Fibroblast of pulmonary artery (primary cell): ENCODE measurements at places on chromosomes 6 and 20.

- no peak for DNase-seq
Observed at GRCh38 chr6:127865108-127865507, 35.8 kb downstream of the THEMIS start.

DNA sequence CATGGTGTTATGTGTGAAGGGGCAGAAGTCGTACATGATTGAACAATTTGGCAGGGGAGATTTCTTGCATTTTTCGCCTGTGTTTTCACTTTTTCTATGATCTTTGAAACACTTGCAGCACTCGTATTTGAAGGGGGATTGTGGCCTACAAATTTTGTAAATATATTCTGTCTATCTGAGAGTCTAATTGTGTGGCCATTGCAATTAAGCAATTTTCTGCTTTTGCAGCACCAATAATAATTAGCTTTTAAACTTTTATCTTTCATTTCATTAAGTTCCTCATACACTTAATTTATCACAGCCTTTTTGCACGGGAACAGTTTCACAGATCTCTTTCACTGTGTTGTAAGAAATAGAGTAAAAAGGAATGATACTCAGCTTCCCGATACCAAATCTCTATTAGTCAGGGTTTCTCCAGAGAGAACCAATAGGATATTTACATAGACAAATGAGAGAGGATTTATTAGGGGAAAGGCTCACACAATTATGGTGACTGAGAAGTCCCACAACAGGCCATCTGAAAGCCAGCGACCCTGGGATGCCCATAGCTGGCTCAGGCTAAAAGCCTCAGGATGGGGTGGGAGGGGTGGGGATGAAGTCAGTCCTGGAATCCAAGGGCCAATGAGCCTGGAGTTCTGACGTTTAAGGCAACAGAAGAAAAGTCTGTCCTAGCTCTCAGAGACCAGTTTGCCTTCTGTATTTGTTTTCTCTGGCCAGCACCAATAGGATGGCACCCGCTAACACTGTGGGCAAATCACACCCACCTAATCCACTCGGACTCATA lies 58.3 kb downstream of the KIF6 start:
- no peak for DNase-seq

DNA sequence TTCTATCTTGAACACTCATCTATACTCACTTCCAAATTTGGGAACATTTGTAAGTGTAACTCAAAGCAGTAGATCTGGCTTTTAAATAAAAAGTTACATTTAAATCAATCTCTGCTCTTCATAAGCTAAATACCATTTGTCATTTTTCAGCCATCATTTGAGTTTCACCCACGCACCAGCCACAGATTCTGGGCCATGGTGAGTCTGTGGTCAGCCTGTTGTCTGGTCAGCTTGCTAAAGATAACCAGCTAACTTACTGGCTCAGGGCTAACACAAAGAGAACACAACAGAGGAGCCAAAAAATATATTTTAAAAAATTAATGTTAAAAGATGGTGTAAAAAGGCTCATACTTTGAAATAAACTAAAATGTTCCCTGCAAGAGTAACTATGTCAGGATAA lies 181.3 kb downstream of the KIF6 start:
- no peak for DNase-seq

- DNase-seq: no peak
Observed at GRCh38 chr20:20318365-20319161, 49.3 kb upstream of the INSM1 start.

- DNase-seq: no peak
Observed at GRCh38 chr6:17839513-17840223, 132.9 kb upstream of the NUP153 start.

- peak; percentile 25 for DNase-seq
Observed at GRCh38 chr6:101803136-101803535, 409.6 kb downstream of the GRIK2 start.

DNA sequence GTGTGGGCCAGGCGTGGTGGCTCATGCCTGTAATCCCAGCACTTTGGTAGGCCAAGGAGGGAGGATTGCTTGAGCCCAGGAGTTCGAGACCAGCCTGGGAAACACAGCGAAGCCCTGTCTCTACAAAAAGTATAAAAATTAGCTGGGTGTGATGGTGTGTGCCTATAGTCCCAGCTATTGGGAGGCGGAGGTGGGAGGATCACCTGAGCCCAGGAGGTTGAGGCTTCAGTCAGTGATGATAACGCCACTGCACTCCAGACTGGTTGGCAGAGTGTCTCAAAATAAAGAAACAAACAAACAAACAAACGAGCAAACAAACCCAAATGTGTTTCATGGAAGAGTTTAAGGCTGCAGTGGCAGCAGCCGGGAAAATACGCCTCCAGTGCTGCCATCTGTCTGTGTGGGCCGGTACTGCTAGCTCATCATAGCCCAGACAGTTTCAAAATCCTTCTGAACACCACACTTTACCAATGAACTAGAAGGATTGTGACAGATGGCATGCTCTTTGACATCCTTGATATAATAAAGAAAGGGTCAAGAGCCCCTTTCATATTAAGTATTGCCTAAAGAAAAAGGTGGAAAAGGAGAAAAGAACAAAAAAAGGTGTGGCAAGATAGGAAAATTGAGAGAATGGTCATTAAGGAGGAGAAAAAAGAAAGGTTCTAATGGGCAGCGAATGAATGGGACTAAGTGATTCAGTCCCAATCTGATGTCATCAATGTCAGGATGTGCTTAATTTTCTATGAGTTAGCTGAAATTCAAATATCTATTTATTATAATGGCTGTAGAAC lies 298.6 kb downstream of the SYNE1 start:
- peak; percentile 59 for DNase-seq

GRCh38 chr20:29741894-29742698 lies 1515.4 kb upstream of the DEFB115 start:
- no peak for DNase-seq

GRCh38 chr20:61178551-61179071 lies 73.5 kb upstream of the CDH4 start:
- DNase-seq: no peak

DNA sequence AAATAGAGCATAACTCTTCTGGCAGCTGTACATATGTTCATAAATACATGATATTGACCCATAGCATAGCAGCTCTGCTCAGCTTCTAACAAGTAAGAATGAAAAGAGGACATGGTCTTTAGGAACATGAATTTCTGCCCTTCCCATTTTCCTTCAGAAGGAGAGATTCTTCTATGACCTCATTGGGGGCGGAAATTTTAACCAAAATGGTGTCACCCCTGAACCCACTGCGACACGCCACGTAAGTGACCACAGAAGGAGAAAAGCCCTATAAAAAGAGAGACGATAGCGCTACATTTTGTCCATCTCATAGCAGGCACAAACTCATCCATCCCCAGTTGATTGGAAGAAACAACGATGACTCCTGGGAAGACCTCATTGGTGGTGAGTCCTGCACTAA lies at the start of gene IL17A:
Gene IL17A (plus strand): TSS at position 301 of the 400 bp plus-strand sequence. CDS start 57 bp downstream, at position 358.
- no peak for DNase-seq

DNA sequence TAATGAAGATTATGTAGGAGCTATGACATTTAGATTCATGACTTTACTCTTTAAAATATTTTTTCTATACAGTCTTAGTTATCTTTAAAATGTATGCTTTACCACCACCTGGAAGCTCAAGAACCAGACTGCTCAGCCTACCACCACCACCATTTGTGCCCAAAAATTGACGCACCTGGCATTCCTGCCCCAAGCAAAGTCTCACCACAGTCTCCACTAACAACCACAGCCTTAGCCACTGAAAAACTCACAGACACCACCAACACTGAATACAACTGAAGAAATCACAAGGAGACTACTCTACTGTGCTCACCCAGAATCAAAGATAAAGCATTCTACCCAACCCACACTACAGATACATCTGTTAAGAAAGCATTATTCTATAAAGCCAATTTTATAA lies 201.9 kb upstream of the PDE10A start:
- DNase-seq: no peak

- no peak for DNase-seq
Observed at GRCh38 chr20:38872491-38873049, 53.6 kb upstream of the FAM83D start.
